ENCODE measurements at places on chromosomes 2 and 18. TPM values are rescaled to one million over a fixed set of nuclear protein-coding genes. Genes with fewer than 3 reads are reported as not detected.

Gene ANKRD30B
- 3.9 TPM for total RNA-seq

Gene BOLL
- 1.4 TPM for total RNA-seq

Gene B3GNT7
- total RNA-seq = 9.0 TPM

Gene GPR148
- total RNA-seq = not detected

Gene DTNA
- total RNA-seq = 101 TPM

Gene TUBB8B
- 0.69 TPM for total RNA-seq

Gene SKOR2
- 0.23 TPM for total RNA-seq
